PC-9 (cell line): ENCODE measurements at places on chromosomes 7 and 10.

- DNase-seq = no peak
These were observed 12.2 kb upstream of the FEZF1 start for GRCh38 chr7:122316467-122317388.

DNA sequence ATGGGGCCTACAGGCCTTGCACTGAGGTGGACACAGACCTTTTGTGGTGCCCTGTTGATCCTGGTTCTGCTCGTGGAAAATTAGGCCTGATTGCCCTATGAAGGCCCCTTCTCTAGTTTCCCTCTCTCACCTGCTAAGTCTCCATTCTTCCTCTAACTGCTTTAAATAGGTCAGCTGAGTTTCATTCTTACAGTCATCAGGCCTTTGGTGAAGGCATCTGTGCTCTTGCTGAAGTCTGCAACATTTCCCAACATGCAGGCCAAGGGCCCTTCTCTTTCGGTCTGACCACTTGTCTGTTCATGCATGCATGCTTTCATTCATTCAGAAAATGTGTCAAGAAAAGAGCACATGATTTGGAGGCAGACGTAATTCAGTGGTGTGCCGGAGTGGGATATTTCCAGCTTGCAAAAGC is 244.0 kb downstream of the BUB3 start:
- DNase-seq = no peak

GRCh38 chr10:81920213-81920829 is 45.3 kb downstream of the NRG3 start:
- peak; percentile 4 for DNase-seq

GRCh38 chr10:43361547-43362190 is 9.8 kb upstream of the FXYD4 start:
- no peak for DNase-seq

GRCh38 chr10:49082766-49083165 is 32.6 kb downstream of the VSTM4 start:
- no peak for DNase-seq

DNA sequence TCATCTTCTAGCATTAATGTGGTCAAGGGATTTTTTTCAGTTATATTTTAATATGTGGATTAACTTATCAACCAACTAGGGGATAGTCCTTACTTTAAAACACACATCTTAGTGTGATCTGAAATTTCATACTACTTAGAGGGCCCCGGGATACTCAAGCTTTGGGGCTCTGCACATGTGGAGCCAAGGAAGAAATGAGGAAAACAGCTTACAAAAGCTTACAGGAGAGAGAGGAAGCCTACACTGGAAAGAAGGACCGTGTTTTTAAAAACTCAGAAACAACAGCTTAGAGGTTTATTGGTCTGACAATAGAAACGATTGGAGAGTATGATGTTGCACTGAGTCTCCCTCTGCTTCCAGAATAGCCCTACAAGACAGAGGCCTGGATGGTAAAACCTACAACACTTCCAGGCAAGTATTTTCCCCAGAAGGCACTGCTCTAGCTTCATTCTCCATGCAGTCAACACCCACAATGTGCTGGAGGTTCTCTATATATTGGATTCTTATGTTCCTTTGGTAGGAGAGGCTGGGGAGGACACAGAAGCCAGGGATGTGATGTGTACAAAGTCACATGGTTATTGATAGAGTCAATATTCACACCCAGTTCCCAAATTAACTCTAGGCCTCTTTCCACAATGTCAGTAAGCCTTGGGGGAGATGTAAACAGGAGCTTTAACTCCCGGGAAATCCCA is 47.3 kb downstream of the JCAD start:
- no peak for DNase-seq

DNA sequence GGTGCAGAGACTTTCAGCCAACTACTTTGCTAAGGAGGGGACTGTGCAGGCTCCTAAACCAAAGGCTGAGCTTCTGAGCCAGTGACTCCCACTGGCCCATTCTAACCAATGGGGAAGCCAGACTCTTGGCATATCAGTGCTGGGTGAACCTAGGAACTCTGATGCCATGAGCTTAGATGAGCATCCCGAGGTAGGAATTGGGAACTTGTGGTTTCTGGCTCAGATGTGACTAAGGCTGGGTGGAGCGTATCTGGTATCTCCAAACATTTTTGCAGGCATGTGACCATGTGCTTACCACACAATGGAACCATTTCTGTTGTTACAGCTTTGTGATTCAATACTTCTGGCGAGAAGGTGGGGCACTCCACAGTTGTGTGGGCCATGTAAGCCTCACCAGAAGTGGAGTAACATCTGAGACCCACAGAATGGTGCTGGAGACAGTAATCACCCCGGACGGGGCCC is 2.5 kb upstream of the AVPI1 start:
- DNase-seq = peak; percentile 50

DNA sequence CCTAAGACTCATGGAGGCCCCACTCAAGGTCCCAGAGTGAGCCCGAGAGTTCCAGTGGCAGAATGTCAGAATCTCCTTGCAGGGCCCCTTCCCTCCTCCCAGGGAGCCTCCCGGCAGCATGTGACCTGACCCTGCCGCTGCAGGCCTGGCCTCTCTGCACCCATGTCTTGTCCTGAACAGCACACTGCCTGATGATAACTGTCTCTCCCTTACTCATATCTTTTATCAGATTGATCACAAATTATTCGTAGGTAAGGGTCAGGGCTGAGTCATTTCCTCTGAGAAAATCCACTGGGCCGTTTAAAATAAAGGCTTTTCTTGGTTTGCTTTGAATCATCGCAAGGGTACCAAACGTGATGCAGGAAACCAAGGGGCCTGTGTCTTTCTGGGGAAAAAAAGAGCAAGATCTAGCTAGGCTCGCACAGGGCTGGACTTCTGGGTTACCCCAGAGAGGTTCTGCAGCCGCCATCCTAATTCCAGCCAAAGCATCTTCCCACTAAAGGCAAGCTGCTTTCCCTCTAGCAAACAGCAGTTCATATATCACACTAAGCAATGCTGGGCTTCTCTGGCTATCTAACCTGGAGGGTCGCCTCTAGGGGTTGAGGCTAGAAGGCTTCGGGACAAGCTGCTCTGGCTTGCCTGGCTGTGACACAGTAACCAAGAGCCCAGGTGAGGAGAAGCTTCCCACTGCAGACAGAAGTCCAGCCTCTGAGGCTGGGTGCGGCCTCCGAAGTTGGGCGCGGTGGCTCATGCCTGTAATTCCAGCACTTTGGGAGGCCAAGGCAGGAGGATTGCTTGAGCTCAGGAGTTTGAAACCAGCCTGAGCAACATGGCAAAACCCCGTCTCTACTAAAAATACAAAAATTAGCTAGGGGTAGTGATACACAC is 104.9 kb downstream of the SPDYE5 start:
- peak; percentile 80 for DNase-seq

- no peak for DNase-seq
These were observed 284.1 kb downstream of the POU6F2 start for GRCh38 chr7:39261771-39262170.

GRCh38 chr10:21934307-21934706 is 69.2 kb downstream of the DNAJC1 start:
- DNase-seq = no peak

DNA sequence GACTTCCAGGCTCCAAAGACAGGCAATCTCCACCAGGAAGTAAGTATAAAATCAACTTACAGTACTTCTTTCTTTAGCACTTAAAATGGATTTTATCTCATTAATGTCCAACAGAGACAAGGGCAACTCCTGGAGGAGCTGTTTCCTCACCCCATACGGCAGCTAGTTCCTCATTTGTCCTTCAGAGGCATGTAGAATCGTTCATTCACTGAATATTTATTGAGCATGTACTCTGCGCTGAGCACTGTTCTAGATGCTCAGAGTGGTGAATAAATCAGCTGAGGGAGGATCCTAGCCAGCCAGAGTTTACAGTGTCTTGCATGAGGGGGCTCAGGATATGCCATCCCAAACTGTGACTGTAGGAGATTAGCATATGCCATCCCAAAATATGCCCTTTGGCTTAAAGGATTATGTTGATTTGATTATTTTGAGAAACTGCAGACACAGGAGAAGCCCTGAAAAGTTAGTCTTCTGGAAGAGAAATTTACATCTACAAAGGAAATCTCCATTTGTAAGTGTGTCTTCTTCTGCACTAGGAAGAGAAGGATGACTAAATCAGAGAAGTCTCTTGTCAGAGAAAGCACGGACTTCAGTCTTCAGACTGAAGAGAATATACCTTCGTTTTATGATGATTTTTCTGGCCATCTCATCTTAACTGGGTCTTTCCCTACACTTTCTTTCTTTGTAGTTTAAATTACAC is 66.9 kb downstream of the BAMBI start:
- no peak for DNase-seq
